ENCODE measurements at places on chromosomes 12 and 14. TPM values are rescaled to one million over a fixed set of nuclear protein-coding genes. Genes with fewer than 3 reads are reported as not detected.

ACRBP gene
- total RNA-seq = 0.64 TPM

SIX4 gene
- total RNA-seq = 8.7 TPM

TCL1B gene
- total RNA-seq = not detected

CD163 gene
- not detected for total RNA-seq

Measured in fibroblast of villous mesenchyme (primary cell).